ENCODE measurements at places on chromosomes 5 and 9. TPM values are rescaled to one million over a fixed set of nuclear protein-coding genes. Genes with fewer than 3 reads are reported as not detected.

GRCh38 chr5:126007841-126008240 lies 415.4 kb upstream of the GRAMD2B start:
- H3K4me1 ChIP-seq, result peaks cover 35% of the 10 kb centered on the region
- no peak overlapping the region for H3K4me3 ChIP-seq
- peak overlapping the region; percentile 15 for H3K27ac ChIP-seq
- DNase-seq, result no peak
- H3K36me3 ChIP-seq, result no peaks in the 10 kb centered on the region
- peaks cover under 1% of the 10 kb centered on the region for H3K27me3 ChIP-seq

DNA sequence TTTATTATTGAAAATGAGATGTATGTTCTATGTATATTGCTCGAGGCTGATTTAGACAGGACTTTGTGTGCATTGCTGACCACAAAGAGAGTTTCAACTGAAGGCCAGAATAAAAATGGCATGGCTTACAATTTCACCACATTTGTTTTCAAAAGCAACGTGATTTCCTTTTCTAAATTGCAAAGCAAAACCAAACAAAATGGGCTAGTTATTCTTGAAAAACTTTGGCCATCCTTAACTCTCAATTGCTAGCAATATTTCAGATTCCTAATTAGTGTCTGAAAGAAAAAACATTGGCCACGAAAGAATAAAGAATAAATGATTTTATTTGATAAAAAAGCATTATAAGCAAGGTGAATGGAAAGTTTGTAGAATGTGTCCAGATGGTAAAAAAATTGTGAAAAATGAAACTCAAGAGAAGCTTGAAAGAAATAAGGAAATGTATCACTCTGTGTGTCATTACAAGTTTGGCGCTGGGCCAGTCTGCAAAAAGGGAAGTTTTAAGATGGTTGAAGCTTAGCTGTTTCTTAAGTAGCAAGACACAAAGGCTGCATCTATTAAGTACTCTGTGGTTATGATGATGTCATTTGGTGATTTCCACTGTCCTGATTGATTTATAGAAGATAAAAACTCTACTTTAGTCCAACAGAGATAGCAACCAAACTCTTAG lies 89.2 kb upstream of the PRLR start:
- H3K36me3 ChIP-seq, result no peaks in the 10 kb centered on the region
- H3K27ac ChIP-seq, result no peak overlapping the region
- no peak for DNase-seq

- H3K27ac ChIP-seq, result peak overlapping the region; percentile 8
- DNase-seq, result no peak
- no peak overlapping the region for H3K4me3 ChIP-seq
These were observed 7.1 kb downstream of the NFX1 start for GRCh38 chr9:33297432-33297831.

DNA sequence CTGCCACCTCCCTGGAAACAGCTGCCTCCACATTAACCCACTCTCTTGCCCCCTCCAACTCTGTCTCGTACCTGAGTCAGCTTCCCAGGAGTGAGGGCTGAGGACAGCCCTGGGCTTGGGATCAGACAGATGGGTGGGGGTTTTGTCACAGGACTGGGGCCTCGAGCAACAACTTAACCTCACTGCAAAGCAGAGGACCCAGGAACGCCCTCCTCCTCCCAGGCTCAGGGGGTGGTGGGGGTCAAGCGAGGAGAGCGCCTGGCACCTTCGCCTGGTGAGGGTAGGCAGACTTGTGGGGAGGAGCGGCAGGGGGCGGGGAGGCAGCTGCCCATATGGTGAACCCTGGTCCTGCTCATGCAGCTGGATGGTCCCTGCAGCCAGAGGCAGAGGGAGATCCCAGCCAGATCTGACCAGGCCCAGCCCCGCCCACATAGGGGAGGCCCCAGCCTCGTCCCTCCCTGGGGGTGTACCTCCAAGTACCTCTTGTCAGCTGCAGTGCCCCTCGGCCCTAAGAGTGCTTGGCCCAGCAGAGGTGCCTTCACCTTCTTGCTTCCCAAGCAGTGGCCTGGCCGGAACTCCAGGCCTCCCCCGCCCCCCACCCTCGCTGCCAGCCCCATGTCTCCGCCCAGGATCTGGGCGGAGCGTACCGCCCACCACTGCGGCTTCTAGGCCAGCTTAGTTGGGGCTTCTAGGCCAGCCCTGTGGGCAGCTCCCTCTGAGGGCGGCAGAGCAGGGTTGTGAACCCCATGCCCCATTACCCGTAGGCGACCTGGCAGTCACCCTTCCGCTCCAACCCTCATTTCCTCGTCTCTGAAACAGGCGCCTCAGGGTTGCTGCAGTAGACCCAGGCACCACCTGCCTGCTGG lies at the start of gene SARDH:
Gene SARDH (minus strand): TSS at position 579 of the 866 bp plus-strand sequence. CDS start 4,179 bp downstream, outside the sequence.
- H3K27ac ChIP-seq, result no peak within 1 kb of the TSS
- H3K36me3 ChIP-seq, result no peaks in the 10 kb centered on the region
- peak within 1 kb of the TSS; percentile 38 for H3K4me3 ChIP-seq
- peaks cover 9% of the 10 kb centered on the region for H3K27me3 ChIP-seq

- no peak overlapping the region for H3K27ac ChIP-seq
- H3K27me3 ChIP-seq, result peaks cover 19% of the 10 kb centered on the region
- peaks cover 2% of the 10 kb centered on the region for H3K36me3 ChIP-seq
- no peaks in the 10 kb centered on the region for H3K4me1 ChIP-seq
- no peak for DNase-seq
These were observed 120.8 kb downstream of the RASGRF2 start for GRCh38 chr5:81080809-81081460.

DNA sequence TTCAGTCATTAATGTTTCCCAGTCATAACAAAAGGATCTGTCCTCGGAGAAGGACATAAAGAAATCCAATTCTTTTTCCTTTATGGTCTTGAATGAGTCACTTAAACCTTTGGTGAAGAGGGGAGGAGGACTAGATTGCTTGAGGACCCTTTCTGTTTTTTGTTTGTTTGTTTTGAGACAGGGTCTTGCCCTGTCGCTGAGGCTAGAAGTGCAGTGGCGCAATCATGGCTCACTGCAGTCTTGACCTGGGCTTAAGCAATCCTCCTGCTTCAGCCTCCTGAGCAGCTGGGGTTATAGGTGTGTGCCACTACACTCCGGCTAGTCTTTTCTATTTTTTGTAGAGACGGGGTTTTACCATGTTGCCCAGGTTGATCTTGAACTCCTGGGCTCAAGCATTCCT lies 12.3 kb downstream of the TIGD6 start:
- H3K4me3 ChIP-seq, result no peak overlapping the region
- no peak for DNase-seq
- H3K4me1 ChIP-seq, result peaks cover 4% of the 10 kb centered on the region
- no peak overlapping the region for H3K27ac ChIP-seq
- no peaks in the 10 kb centered on the region for H3K27me3 ChIP-seq

Gene GPR21
- 5.5 TPM for total RNA-seq

Gene NRG2
- total RNA-seq, result 0.13 TPM

Gene TTC33
- 14.3 TPM for total RNA-seq

Gene NSA2
- 37.8 TPM for total RNA-seq
